ENCODE measurements at places on chromosomes 4 and X. TPM values are rescaled to one million over a fixed set of nuclear protein-coding genes. Genes with fewer than 3 reads are reported as not detected.

FDCSP gene
- not detected for total RNA-seq

KDR gene
- 1.4 TPM for total RNA-seq

MAGT1 gene
- total RNA-seq = 61.6 TPM

PORCN gene
- total RNA-seq = 6.6 TPM

USP27X gene
- 2.7 TPM for total RNA-seq

L1CAM gene
- 35.7 TPM for total RNA-seq

MSN gene
- total RNA-seq = 385 TPM

MAGEE1 gene
- 0.65 TPM for total RNA-seq

REPS2 gene
- total RNA-seq = 0.72 TPM

CXCL6 gene
- 17.1 TPM for total RNA-seq

HS6ST2 gene
- total RNA-seq = 10.5 TPM

NEUROG2 gene
- total RNA-seq = not detected

ERVMER34-1 gene
- total RNA-seq = 6.5 TPM

GC gene
- not detected for total RNA-seq

GAGE1 gene
- total RNA-seq = not detected

FGF2 gene
- 17.4 TPM for total RNA-seq

PDZD11 gene
- 63.0 TPM for total RNA-seq

EDNRA gene
- 3.9 TPM for total RNA-seq

VBP1 gene
- 58.9 TPM for total RNA-seq

MAGEA2 gene
- not detected for total RNA-seq

MAGEA9B gene
- not detected for total RNA-seq

HDAC8 gene
- total RNA-seq = 13.2 TPM

MEPE gene
- total RNA-seq = not detected

CPLX1 gene
- not detected for total RNA-seq

GLRB gene
- 6.6 TPM for total RNA-seq

TRMT10A gene
- total RNA-seq = 9.9 TPM

FAM184B gene
- total RNA-seq = 0.17 TPM

KLHL2 gene
- 17.4 TPM for total RNA-seq

PAGE2 gene
- total RNA-seq = not detected

MAGEA12 gene
- not detected for total RNA-seq
